ENCODE measurements at places on chromosomes 2 and 18. TPM values are rescaled to one million over a fixed set of nuclear protein-coding genes. Genes with fewer than 3 reads are reported as not detected.

The ABCB11 gene
- 0.32 TPM for total RNA-seq

- no peak overlapping the region for H3K27ac ChIP-seq
- no peak overlapping the region for H3K4me3 ChIP-seq
- no peaks in the 10 kb centered on the region for H3K27me3 ChIP-seq
- peaks cover 8% of the 10 kb centered on the region for H3K4me1 ChIP-seq
- no peak for DNase-seq
- H3K36me3 ChIP-seq, result no peaks in the 10 kb centered on the region
These were observed 40.0 kb upstream of the DNAH7 start for GRCh38 chr2:196108604-196109003.

- no peaks in the 10 kb centered on the region for H3K27me3 ChIP-seq
- H3K4me3 ChIP-seq, result no peak overlapping the region
- no peak overlapping the region for H3K27ac ChIP-seq
- no peaks in the 10 kb centered on the region for H3K36me3 ChIP-seq
- no peaks in the 10 kb centered on the region for H3K4me1 ChIP-seq
These were observed 27.6 kb upstream of the SOCS6 start for GRCh38 chr18:70261141-70261788.

- DNase-seq, result no peak
- H3K4me1 ChIP-seq, result peaks cover 29% of the 10 kb centered on the region
- H3K27me3 ChIP-seq, result no peaks in the 10 kb centered on the region
These were observed 1.0 kb downstream of the NAB1 start for GRCh38 chr2:190649798-190650390.
